Germinal center (tissue), 1 donor: ENCODE measurements at places on chromosomes 2 and 18.

DNA sequence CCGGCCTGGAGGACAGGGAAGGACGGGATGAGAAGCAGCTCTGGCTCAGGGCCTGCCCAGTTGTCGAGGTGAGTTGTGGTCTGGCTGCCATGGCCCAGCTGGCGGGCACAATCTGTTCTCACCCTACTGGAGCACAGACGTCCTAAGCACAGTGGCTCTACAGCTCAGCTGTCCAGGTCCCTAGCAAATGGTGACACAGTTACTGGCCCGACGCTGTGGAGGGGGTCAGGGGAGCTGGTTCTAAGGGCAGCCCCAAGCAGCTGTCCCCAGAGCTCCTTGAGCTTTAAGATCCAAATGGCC lies 32.9 kb downstream of the KCNK3 start:
- DNase-seq: no peak

GRCh38 chr2:11102956-11103860 lies 52.1 kb upstream of the SLC66A3 start:
- DNase-seq: no peak

DNA sequence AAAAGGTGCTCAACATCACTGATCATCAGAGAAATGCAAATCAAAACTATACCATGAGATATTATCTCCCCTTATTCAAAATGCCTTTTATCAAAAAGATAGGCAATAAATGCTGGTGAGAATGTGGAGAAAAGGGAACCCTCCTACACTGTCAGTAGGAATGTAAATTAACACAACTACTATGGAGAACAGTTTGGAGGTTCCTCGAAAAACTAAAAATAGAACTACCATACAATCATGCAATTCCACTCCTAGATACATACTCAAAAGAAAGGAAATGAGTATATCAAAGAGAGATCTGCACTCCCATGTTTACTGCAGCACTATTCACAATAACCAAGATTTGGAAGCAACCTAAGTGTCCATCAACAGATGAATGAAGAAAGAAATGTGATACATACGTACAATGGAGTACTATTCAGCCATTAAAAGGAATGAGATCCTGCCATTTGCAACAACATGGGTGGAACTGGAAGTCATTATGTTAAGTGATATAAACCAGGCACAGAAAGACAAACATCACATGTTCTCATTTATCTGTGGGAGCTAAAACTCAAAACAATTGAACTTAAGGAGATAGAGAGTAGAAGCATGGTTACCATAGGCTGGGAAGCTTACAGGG lies 63.8 kb downstream of the MAP4K3 start:
- DNase-seq: no peak

- DNase-seq: no peak
Measured at GRCh38 chr2:180516232-180516631, 464.2 kb upstream of the UBE2E3 start.

- peak; percentile 49 for DNase-seq
Measured at GRCh38 chr18:13381944-13382365, 163.4 kb downstream of the LDLRAD4 start.

GRCh38 chr2:132876745-132877391 lies 206.9 kb upstream of the LYPD1 start:
- no peak for DNase-seq

DNA sequence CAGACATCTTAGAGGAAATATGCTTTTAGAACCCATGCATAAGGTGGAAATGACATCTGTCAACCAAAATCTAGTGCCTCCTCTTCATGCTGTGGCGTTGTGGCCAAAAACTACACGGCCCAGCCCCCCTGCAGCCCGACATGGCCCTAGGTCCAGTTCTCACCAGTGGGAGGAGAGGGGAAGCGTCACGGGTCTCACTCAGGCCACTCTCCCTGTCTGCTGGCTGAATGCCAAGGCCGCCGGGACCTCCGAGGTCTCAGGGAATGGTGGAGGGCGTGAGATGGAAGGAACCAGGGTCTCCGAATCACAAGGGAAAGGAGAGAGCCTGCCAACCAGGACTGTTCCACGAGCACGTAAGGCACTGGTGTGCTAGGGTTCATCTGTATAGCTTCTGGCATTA lies 361.0 kb downstream of the ANAPC1 start:
- no peak for DNase-seq

DNA sequence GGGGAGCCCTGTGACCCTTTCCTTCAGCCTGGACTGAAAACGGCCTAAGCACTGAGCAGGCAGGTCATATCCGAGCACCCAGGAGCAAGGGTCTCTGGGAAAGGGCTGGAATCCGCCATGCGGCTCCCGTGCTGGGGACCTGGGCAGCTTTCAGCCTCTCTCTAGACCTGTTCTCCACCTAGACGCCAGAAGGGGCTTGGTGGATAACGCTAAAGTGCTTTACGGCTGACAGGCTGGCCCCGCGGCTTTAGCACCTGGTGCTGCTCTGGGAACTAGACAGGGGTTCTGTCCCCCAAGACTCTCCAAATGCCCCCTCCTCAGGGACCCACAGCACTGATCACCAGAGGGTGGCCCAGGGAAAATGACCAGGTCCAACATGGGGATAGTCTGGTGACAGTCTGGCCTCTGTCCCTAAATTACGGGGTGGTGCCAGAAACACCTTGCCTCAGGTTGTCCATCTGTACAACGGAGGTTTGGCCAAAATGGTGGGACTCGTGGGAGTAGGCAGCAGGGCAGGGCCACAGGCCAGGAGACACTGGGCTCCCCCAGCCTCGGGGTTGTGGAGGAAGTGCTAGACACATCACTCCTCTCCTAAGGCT lies 13.0 kb downstream of the SDC1 start:
- DNase-seq: no peak

DNA sequence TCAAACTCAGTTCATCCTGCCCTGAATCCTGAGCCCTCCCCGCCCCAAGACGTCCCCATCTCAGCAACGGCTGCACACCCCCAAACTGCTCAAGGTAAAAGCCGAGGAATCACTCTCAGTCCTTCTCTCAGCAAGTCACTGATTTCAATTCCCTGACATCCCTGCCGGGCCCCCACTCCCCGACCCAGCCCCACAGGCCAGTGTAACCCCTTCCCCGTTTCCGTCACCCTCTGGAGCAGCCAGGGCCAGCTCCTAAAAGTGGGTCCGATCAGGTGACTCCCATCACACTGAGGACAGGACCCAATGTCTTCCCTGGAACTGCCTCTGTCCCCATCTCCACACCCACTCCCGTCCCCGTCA lies 20.5 kb downstream of the SNORC start:
- DNase-seq: no peak

DNA sequence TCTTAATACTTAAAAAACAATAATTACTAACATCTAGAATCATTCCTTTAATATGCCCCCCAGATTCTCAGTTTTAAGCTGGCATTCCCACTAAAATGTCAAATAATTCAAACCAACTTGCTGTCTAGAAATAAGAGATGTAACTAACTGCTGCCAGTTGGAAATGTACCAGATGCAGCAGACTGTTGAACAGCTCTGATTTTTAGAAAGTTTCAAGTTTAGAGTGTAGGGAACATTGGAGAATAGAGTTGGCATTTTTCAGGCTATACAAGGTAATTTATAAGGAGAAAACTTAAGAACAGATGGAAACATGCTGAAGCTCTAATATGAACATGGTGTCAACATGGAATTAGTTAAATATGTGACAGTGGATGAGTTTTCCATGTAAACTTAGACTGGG lies 101.4 kb downstream of the PTRHD1 start:
- no peak for DNase-seq

DNA sequence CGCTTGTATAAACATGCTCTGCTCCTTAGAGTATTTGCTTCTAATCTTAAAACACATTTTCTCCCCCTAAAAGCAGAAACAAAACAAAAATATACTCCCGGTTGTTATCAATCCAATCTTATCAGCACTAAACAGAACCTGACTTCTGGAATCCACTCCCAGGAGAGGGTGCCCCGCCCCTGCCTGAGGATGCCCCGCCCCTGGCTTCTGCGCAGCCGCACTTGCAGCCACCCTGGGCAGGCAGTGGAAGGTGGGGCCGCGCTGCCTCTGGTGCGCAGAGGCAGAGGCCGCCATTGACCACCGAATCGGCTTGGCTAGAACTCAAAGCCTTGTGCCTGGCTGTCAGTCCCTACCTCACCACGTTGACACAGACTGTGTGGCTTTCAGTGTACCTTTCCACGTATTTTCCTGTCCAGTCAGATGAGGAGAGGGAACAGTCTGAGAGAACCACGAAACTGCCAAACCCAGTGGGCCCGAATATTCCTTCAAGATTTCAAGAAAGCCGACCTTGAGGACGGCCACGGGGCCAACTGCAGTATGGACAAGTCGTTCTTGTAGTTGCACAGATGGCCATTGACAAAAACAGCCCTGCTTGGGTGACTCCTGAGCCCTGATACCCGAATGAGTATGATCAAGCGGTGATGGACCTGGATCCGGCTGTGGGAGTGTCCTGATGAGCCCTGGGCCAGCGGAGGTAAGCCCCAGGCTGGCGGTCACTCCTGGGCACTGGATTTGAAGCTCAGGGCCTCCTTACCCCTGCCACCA lies 46.2 kb upstream of the ARHGAP28 start:
- DNase-seq: no peak

DNA sequence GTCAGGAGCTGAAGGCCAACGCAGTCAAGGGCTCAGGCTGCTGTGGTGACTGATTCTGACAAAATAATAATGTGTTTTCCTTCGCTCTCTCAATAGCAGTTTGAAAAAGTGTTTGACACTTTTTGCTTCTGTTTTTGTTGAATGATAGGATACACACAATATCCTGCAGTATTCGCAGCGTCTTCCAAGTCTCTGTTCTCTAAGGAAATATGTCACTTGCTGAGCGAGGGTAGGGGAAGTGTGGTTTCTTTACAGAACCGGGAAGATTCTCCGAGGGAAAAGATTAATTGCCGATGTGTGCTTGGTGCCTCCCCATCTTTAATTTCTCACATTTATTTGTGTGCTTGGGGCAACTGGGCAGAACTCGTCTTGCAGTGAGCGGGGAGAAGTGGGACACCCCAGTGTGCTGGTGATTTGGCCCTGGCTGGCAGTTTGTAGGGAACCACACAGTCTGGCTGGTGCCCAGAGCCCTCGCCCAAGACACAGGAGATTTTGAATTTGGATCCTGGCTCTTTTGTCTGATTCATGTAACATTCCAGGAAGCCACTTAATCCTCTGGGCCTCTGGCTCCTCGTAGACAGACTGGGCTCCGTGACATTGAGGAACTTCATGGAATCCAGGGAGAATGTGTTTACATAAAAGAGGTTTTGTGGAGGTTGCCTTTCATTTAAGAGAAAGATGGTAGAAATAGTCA lies 169.4 kb downstream of the LDLRAD4 start:
- no peak for DNase-seq

- no peak for DNase-seq
Measured at GRCh38 chr2:43486603-43487002, 109.2 kb downstream of the THADA start.

DNA sequence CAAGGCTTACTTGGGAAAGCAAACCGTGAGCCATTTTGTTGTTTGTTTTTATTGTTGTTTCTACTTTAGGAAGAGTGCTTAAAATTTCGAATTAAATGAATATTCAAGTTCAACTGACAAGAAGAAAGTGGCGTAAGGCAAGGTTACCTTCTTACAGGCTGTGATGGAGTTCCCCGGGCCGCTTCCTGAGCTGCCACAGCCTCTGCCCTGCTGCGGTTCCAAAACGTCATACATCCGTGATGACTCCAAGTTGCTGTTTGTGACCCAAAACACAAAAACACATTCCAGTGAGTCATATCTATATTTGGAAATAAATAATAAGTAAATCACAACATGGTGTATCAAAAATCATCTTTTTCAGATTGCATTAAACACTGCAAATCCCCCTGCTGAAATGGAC lies 49.7 kb downstream of the SPHKAP start:
- DNase-seq: no peak

DNA sequence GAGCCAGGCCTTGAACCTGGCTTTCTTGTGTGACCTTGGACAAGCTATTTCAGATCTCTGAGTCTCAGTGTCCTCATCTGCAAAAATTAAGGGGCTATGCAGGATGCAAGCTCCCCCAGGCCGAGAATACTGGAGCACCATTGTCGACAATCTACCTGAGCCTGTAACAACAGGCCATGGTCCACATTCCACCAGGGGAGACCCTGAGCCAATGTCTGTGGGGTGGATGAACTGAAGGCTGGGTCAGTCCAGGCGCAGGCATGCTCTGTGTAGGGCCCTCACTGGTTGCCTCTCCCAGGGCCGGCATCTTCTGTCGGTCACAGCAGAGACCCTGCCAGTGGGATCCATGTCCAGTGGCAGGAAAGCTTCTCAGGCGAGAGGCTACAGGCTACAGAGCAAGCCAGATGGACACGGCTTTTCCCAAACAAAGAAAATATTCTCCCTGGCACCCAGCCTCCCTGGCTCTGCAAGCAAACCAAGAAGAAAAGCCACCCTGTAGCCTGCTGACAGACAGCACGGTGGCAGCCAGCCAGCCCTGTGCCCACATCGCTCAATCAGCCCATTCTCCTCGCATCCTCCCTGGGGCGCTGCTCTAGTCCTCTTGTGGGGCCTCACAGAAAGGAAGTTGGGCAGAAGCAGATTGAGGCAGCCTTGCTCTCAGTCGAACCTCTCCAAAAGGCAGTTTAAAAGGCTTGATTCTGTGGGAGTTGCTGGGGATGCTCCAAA lies 48.7 kb upstream of the FZD7 start:
- no peak for DNase-seq

- DNase-seq: no peak
Measured at GRCh38 chr18:41370740-41371139, 584.3 kb upstream of the PIK3C3 start.

DNA sequence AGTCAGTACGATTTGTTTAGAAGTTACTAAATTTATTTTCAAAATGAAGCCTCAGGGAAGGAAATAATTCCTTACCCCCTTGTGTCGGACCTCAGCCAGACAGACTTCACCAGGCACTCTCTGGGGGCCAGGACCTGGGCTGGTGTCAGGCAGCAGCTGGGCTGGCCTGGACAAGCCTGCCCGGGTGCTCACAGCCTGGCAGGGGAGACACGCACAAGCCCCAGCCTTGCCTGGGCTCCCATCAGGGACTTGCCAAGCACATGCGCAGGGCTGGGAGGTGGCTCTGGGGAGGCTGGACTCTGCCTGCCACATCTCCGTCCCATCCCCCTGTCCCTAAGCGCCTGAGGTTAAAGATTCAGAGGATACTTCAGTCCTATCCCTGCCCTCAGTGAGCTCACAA lies 56.8 kb upstream of the HS6ST1 start:
- DNase-seq: no peak

DNA sequence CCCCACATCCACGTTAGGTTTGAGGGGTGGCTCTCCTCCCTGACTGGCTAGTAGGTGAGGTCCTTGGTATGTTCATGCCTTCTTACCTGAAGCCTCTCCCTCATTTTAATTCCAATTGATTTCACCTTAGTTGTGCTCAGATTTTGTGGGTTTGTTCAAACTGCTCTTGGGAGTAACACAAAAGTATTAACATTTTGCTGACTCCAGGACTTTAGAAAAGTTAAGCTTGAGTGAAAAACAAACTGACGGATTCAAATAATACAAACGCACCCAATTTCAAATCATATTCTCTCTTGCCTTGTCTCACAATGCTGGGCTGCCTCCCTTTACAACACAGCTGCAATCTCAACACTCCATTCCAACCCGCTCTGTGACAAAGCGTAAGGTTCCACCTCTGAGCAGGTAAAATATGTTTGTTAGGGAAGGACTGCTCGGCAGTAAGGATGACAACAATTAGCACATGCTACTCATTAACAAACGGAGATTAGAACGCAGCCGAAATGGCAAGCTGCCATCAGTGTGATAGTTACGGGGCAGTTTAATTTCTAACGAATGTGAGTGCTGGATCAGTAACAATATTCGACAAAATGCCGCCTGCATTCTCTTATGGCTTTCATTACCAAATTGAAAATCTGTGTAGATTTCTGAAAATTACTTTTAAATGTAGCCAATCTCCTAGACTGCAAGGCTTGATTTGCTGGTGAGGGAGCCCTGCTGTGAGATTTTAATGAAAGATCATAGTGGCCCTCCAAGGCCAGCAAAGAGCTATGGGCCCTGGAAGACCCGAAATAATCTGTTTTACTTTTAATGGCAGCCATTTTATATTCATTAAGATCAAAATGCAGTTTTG lies 730.6 kb upstream of the FANCL start:
- no peak for DNase-seq
